ENCODE measurements at places on chromosomes 6 and 20. TPM values are rescaled to one million over a fixed set of nuclear protein-coding genes. Genes with fewer than 3 reads are reported as not detected.
A peak's percentile ranks its signal among the peaks of the same experiment; 100 is the strongest.

- DNase-seq: no peak
- no peaks in the 10 kb centered on the region for H3K36me3 ChIP-seq
- H3K4me1 ChIP-seq: no peaks in the 10 kb centered on the region
Measured at GRCh38 chr20:8304124-8304816, 172.2 kb downstream of the PLCB1 start.

- no peak overlapping the region for H3K27ac ChIP-seq
- DNase-seq: peak; percentile 66
- peaks cover 10% of the 10 kb centered on the region for H3K4me1 ChIP-seq
- H3K36me3 ChIP-seq: no peaks in the 10 kb centered on the region
Measured at GRCh38 chr20:21505161-21505809, 8.6 kb downstream of the NKX2-2 start.

- H3K4me3 ChIP-seq: no peak overlapping the region
- H3K27ac ChIP-seq: no peak overlapping the region
- H3K36me3 ChIP-seq: no peaks in the 10 kb centered on the region
- no peaks in the 10 kb centered on the region for H3K4me1 ChIP-seq
- no peaks in the 10 kb centered on the region for H3K27me3 ChIP-seq
Measured at GRCh38 chr6:127367023-127367375, 23.6 kb upstream of the ECHDC1 start.

DNA sequence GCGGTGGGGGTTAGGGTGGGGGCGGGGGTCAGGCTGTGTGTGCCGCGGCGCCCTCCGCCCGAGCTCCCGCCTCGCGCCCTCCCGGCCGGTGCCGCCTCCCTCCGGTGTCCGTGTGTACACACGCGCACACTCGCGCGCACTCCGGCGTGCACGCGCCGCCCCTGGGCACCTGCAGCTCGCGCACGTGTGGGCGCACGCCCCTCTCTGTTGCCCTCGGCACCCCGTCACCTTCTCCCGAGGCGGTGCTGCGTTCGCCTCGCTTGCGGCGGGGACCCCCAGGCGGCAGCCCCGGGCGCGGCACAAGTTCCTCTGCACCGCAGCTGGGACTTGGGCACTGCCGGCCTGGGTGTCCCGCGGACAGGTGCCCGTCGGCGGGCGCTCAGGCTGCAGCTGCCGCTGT, 525 bp downstream of the MACROD2 start:
- H3K27me3 ChIP-seq: no peaks in the 10 kb centered on the region
- H3K4me3 ChIP-seq: peak overlapping the region; percentile 66

GRCh38 chr20:43631598-43631997, 35.3 kb upstream of the MYBL2 start:
- no peak overlapping the region for H3K4me3 ChIP-seq
- no peaks in the 10 kb centered on the region for H3K36me3 ChIP-seq
- no peak for DNase-seq
- no peaks in the 10 kb centered on the region for H3K27me3 ChIP-seq

GRCh38 chr20:47300071-47300470, 56.4 kb downstream of the ZMYND8 start:
- DNase-seq: no peak
- H3K27ac ChIP-seq: no peak overlapping the region
- no peak overlapping the region for H3K4me3 ChIP-seq
- peaks cover 6% of the 10 kb centered on the region for H3K36me3 ChIP-seq
- peaks cover 11% of the 10 kb centered on the region for H3K4me1 ChIP-seq
- no peaks in the 10 kb centered on the region for H3K27me3 ChIP-seq

DNA sequence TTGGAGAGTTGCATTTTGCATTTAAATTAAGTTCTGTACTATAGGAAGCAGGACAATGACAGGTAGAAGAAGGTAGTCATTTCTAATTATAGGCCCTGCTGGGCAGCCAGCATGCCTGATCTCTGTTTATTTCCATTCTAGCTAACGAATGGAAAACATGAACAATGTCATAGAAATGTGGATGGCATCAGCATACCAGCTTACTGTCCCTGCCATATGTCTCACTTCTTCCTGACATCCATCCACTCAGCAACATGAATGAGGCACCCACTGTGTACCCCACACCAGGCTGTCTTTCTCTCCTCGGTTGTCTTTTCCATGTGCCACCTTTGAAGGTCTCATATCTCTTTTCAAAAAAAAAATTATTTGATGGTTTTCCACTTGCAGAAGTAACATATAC, 11.1 kb downstream of the ADTRP start:
- no peak overlapping the region for H3K27ac ChIP-seq
- H3K4me3 ChIP-seq: no peak overlapping the region
- no peaks in the 10 kb centered on the region for H3K27me3 ChIP-seq
- no peak for DNase-seq
- no peaks in the 10 kb centered on the region for H3K36me3 ChIP-seq

BACH2 gene
- total RNA-seq: 0.52 TPM

SLC18B1 gene
- 11.1 TPM for total RNA-seq

DNA sequence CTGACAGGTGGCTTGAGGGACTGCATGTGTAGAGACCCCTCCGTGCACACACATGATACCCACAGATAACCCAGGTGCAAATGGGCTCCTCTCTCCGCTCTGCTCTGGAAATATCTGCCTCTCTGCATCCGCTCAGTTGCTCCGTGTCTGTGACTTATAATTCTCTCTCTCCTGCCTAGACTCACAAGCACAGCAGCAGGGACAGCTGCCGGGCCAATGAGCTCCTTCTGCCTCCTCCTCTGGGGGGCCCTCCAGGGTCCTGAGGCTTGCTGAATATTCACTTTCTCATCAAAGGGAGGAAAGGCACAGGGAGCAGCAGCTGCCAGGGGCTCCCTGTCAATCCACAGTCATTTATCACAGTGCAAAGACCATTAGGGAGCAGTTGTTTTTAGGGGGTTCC, 24.1 kb downstream of the LRFN2 start:
- H3K4me1 ChIP-seq: no peaks in the 10 kb centered on the region
- DNase-seq: no peak
- H3K27ac ChIP-seq: no peak overlapping the region
- H3K4me3 ChIP-seq: no peak overlapping the region
- no peaks in the 10 kb centered on the region for H3K27me3 ChIP-seq
- H3K36me3 ChIP-seq: no peaks in the 10 kb centered on the region

DNA sequence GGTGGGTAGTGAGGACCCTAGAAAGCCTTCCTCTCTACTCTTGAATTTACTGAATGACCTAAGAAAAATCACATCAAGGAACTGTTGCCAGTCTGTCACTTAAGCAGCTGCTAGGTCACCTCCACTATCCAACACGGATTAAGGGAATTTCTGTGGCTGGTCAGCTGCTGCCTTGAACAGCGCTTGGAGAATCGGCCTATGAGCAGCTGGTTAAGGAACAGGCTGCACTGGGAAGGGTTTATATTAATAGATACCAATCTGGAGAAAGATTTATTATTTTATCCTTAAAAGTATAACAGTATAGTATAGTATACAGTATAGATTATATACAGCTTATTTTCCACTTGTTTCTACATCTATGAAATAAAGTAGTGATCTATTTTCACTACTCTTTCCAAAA, 6.5 kb downstream of the PTPRK start:
- peaks cover 10% of the 10 kb centered on the region for H3K4me1 ChIP-seq
- DNase-seq: no peak
- H3K27me3 ChIP-seq: no peaks in the 10 kb centered on the region
- no peak overlapping the region for H3K27ac ChIP-seq
- H3K4me3 ChIP-seq: no peak overlapping the region
- H3K36me3 ChIP-seq: no peaks in the 10 kb centered on the region

GRCh38 chr20:59518881-59519706, 85.2 kb upstream of the PHACTR3 start:
- H3K4me1 ChIP-seq: no peaks in the 10 kb centered on the region
- no peaks in the 10 kb centered on the region for H3K36me3 ChIP-seq
- H3K4me3 ChIP-seq: no peak overlapping the region
- peaks cover 12% of the 10 kb centered on the region for H3K27me3 ChIP-seq
- H3K27ac ChIP-seq: no peak overlapping the region

DNA sequence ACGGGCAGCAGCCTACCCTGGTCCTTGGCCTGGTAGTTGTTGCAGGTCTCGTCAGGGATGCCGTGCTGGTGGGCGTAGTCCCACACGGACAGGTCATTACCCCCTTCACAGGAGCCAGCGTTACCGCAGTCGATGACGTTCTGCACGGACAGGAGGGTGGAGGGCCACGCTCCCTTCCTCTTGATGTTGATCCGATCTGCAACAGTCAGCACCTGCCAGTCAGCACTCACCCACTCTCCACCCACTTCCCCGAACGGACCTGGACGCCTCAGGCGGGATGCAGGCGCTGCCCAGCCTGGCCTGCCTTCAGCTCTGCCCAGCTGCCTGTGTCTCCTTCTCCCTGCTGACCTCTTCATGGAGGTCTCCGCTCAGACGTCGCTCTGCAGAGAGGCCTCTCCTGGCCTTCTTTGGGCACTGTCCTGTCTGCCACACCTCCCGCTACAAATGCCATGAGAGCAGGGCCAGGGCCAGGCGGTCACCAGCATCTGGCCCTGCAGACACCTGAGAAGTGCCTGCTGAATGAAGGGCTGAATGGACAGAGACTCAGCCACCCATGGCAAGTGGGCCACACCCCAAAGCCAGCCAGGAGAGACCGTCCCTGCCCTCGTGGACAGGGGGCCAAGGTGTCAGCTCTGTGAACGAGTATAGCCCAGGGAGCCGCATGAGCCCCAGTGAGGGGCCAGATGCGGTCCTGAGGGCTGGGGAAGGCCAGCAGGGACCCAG, 5.4 kb downstream of the CTSZ start:
- no peaks in the 10 kb centered on the region for H3K27me3 ChIP-seq
- no peaks in the 10 kb centered on the region for H3K36me3 ChIP-seq
- no peak for DNase-seq
- no peak overlapping the region for H3K4me3 ChIP-seq
- H3K4me1 ChIP-seq: peaks cover 10% of the 10 kb centered on the region

GRCh38 chr6:31736021-31736767, at the start of gene CLIC1:
Gene CLIC1, minus strand, starts transcription at chr6:31736530. Its CDS starts 230 bp downstream, at chr6:31736300.
- peak within 1 kb of the TSS; percentile 86 for H3K27ac ChIP-seq
- DNase-seq: peak; percentile 95
- no peaks in the 10 kb centered on the region for H3K27me3 ChIP-seq

CNPY3 gene
- 31.1 TPM for total RNA-seq

NUDT3 gene
- 11.9 TPM for total RNA-seq

DNA sequence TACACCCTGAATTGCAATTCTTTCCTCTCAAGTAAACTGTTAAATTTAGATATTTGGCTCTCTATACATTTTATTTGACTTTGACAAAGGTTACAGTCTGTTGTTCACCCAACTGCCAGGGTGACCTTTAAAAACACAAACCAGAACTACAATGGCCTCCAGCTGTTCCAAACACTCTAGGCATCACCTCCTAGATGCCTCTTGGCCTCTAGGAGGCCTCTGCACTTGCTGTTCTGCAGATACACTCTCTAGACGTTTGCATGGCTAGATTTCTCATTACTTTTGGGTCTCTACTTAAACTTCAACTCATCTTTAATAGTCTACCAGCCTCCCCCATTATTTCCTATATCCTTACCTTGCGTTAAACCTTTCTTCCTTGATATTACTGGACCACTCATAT, 102.8 kb upstream of the BEND3 start:
- no peak overlapping the region for H3K27ac ChIP-seq
- no peaks in the 10 kb centered on the region for H3K4me1 ChIP-seq
- H3K36me3 ChIP-seq: no peaks in the 10 kb centered on the region
- no peak overlapping the region for H3K4me3 ChIP-seq
- H3K27me3 ChIP-seq: no peaks in the 10 kb centered on the region
- DNase-seq: no peak

MAD2L1BP gene
- total RNA-seq: 48.8 TPM

LCA5 gene
- total RNA-seq: 1.1 TPM

STMND1 gene
- total RNA-seq: 1.8 TPM

- no peak overlapping the region for H3K27ac ChIP-seq
- H3K4me3 ChIP-seq: no peak overlapping the region
- H3K27me3 ChIP-seq: no peaks in the 10 kb centered on the region
Measured at GRCh38 chr6:125858427-125859320, 67.9 kb downstream of the NCOA7 start.

DNA sequence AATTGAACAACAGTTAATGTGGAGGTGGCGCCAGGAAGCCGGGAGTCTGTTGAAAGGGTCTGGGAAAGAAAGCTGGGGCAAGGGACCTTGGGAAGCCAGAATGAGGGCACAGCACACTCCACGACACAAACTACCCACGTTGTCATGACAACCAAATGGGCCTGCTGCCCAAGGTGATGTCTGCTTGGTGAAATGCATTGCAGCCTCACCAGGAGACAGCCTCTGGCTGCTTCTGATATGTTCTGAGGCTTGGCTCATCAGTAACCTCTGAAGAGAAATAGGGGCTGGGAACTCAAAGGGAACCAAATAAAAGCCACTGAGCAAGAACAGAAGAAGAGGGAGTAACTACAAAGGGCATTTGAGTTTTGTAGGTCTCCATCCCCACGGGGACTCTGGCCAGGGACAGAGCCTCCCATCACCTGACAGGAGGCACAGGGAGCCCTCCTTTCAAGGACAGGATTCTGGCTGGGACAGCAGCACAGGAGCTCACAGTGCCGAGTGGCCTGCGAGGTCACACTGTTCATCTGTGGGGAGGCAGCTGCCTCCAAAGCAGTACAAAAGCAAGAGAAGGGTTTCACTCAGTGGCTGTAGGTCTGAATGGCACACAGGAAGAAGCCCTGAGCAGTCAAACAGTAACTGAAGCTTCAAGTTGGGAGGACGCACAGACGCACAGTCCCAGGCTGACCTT, 44.6 kb upstream of the KCNK16 start:
- no peak for DNase-seq
- no peak overlapping the region for H3K27ac ChIP-seq
- H3K36me3 ChIP-seq: no peaks in the 10 kb centered on the region

BTN2A1 gene
- total RNA-seq: 17.8 TPM

DNA sequence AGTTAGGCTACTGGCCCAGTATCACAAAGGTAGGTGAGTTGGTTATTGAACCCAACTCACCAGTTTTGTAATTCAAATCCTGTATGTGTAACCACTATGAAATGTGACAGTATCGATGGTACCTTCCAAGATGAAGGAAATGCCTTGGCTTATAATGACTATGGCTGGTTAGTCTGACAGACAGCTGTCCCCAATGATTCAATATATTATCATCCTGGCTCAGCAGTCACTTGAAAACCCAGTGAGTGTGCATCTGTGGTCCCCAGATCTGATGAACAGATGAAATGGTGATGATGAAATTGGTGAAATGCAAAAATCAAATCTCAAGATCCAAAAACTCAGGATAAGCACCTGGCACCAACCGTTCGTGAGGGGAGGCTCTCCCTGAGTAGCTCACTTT, 54.8 kb downstream of the TNFRSF21 start:
- no peak overlapping the region for H3K27ac ChIP-seq
- no peaks in the 10 kb centered on the region for H3K27me3 ChIP-seq
- H3K36me3 ChIP-seq: no peaks in the 10 kb centered on the region
- no peak overlapping the region for H3K4me3 ChIP-seq

RAET1L gene
- 3.2 TPM for total RNA-seq

DNA sequence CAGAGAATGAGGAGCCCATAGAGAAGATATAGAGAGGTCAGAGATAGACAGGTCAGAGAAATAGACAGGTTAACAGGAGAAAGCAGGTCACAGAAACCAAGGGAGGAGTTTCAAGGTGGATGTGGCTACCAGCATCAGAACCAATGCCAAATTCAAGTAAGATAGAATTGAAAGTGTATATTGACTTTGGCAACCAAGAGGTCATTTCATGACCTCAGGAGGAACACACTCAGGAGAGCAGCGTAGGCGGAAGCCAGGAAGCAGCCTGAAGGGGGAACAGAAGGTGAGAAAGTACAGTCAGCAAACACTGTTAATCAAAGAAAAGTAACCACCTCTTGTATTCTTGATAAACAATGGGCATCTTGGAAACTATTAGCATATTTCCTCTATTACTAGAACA, 33.9 kb upstream of the ALDH8A1 start:
- H3K4me3 ChIP-seq: no peak overlapping the region
- H3K27ac ChIP-seq: no peak overlapping the region
- H3K27me3 ChIP-seq: no peaks in the 10 kb centered on the region
- H3K4me1 ChIP-seq: no peaks in the 10 kb centered on the region
- DNase-seq: no peak

All from colonic mucosa (tissue), 4 donors.